Fibroblast of skin of left quadriceps (primary cell): ENCODE measurements at places on chromosomes 12 and 14.

GRCh38 chr12:120941846-120942405, 36.4 kb upstream of the HNF1A start:
- DNase-seq: no peak

DNA sequence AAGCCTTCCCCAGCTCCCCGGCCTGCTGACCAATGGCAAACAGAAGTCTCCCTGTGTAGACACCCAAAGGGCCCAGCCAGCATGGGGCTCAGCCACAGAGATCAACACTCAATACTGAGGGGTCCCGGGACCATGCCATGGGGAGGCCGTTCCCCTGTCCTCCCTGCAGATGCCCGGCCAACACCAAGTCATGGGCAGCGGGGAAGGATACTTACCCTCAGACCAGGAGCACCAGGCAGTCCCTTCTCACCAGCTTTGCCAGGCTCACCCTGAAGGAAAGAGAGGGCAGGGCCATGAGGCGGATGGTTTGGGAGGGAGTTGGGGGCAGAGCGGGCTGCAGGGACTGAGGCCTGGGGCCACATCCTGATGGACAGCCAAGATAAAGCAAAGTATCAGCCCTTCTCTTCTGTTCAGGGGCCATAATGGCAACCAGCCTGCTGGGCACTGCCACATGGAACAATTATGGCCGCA, 19.9 kb downstream of the COL2A1 start:
- DNase-seq: no peak

DNA sequence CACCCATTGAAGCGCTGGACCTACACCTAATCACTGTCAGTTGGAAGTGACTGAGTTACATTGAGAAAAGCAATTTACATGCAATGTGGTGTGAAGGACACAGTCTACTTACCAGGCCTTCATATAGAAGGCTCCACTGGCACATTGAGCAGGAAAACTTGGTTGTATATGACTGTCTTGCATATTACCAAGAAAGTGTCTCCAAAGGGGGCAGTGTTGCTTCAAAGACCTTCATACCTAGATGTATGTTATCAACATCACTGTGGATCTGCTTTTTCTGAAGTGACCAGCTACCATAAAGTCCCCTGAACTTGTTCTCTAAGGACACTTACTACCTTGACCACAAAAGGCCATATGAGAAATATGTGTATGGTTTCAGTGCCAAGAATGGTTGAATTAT, 64.1 kb downstream of the NELL2 start:
- no peak for DNase-seq

DNA sequence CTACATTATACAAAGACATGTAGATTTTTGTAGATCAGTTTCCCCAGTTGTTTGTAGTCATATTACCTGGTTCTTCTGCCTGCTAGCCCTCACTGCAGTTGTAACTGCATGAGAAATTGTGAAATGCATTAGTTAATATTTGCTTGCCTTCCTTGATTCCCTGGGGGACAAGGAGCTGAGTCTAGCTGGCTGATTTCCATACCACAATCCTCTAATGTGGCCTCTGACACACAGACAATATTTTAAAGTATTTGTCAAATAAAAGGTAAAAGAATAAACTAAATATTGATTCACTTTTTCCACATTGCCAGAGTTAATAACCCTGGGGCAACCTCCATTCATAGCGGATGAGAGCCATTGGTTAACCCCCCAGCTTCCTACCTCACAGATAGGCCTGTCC, 128.8 kb upstream of the TMEM132C start:
- no peak for DNase-seq

- no peak for DNase-seq
Observed at GRCh38 chr14:68174446-68174845, 354.9 kb downstream of the RAD51B start.

DNA sequence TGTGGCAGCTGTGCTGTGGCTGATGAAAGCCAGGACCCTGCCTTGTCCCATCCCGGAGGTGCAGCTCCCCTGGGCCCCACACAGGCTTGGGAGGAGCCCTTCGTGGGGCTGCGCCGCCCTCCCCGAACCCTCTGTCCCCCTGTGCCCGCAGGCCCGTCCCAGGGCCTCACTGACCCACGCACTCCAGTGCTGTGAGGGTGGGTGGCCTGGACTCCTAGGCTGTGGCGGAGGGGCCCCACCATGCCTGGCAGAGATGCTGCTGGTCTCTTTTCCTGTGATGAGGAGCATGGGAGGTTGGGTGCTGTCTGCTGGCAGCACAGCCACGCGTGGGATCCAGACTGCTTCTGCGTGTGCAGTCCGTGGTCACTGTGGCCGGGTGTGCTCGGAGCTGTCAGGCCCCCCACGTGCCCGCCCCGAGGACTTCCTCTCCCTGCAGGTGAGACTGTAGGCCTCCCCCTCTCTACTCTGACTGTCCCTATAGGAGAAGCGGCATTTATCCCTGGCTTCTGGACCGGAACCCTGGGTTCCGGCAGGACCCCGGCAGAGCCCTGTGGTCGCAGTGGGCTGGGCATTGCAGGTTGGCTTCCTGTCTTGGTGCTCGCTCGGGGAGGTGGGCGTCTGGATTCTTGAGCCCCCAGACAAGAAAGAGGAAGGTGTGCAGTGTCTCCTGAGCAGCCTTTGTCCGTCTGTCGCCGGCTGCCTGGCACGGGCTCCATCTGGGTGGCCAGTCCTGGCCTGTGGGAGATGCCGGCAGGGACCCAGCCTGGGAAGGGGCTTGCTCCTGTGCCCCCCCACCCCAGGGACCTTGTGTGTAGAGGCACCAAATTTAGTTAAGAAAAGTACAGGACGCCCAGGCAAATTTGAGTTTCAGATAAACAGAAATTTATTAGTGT, 2.3 kb downstream of the MTA1 start:
- no peak for DNase-seq

GRCh38 chr12:121383601-121384021, 16.3 kb upstream of the RNF34 start:
- no peak for DNase-seq
